ENCODE measurements at places on chromosomes 2 and 18. TPM values are rescaled to one million over a fixed set of nuclear protein-coding genes. Genes with fewer than 3 reads are reported as not detected.

DNA sequence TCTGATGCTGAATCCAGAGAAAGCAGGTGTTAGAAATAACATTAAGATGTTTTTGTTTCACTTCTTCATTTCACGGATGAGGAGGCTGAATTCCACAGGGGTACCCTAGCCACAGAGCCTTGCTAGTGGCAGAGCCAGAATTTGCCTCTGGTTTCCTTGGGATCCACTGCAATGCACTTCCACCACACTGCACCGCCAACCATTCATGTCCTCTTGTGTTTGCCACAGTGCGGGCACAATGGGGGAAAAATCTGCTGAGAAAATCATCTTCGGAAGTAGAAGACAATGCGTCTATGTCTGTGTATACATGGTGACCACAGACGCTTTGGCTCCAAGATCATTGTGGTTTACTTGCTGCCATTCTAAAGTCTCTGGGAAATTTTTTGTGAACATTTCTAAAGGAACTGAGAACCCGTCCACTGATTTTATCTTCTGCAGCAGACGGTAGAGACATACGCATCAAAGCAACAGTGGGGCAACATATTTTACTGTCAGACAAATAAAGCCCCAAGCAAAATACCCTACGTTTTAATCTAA, 14.9 kb downstream of the ICOS start:
- no peak for DNase-seq

GRCh38 chr2:157777427-157777826, 98.7 kb downstream of the ACVR1 start:
- DNase-seq: no peak

DNA sequence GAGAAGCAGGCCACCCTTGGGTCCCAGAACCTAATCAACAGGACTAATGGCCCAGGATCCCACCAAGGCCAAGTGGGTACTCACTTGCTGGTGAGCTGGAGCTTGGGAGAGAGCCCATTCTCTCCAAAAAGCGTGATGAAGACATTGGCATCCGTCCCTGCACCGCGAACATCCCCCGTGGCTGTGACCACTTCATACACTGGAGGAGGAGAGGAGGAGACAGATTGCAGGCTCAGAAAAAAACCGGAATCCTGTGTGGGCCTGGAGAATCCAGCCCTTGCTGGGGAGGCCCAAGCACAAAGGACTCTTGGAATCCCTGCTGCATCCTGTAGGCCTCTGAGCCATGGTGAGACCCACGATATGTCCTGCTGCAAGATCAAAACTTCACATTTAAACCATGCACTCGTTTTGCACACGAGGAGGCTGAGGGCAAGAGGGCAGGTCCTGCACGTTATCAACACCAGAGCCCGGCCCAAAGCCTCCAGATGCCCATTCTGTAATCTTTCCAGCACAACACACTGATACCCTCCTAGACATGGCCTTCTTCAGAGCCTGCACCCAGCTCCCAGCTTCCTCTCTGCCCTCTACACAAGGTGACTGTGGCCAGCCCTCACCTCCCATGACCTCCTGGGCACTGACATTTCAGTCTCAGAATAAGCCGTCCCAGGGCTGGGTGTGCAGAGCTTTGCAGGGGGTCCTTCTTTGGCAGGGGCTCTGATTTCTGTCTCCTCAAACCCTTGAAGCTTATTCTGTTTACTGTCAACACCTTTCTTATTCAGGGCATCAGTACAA, 7.8 kb downstream of the LOXHD1 start:
- DNase-seq: no peak

- no peak for DNase-seq
Observed at GRCh38 chr2:121722479-121722878, 14.2 kb downstream of the NIFK start.

GRCh38 chr2:197216361-197216979, 94.1 kb downstream of the ANKRD44 start:
- no peak for DNase-seq

GRCh38 chr18:76205906-76206305, 289.1 kb downstream of the ZNF516 start:
- DNase-seq: no peak

The CD8B gene
- total RNA-seq: not detected

The TUBA4B gene
- not detected for total RNA-seq

The KCNG2 gene
- not detected for total RNA-seq

The COLEC12 gene
- not detected for total RNA-seq

The WDSUB1 gene
- 3.5 TPM for total RNA-seq

The ACOXL gene
- total RNA-seq: 0.06 TPM

The REG1A gene
- total RNA-seq: not detected

Data from Caki2 (cell line).